Renal cortical epithelial cell (primary cell): ENCODE measurements at places on chromosomes 5 and 9. TPM values are rescaled to one million over a fixed set of nuclear protein-coding genes. Genes with fewer than 3 reads are reported as not detected.

Gene PCDH12
- 0.35 and 0.45 TPM in 2 replicates for total RNA-seq

Gene SNAPC3
- 51.4 and 53.9 TPM in 2 replicates for total RNA-seq

Gene ZNF622
- 53.3 and 98.3 TPM in 2 replicates for total RNA-seq

Gene REEP2
- total RNA-seq, result 2.1 and 7.6 TPM in 2 replicates

Gene FRMD3
- 1.0 and 3.5 TPM in 2 replicates for total RNA-seq

Gene NR5A1
- not detected in 2 replicates for total RNA-seq

Gene FOXD4L4
- 0.20 TPM in 1 of 2 replicates, not detected in the other for total RNA-seq

Gene SYNPO
- total RNA-seq, result 3.3 and 23.1 TPM in 2 replicates
